ENCODE measurements at places on chromosomes 12 and 14.

DNA sequence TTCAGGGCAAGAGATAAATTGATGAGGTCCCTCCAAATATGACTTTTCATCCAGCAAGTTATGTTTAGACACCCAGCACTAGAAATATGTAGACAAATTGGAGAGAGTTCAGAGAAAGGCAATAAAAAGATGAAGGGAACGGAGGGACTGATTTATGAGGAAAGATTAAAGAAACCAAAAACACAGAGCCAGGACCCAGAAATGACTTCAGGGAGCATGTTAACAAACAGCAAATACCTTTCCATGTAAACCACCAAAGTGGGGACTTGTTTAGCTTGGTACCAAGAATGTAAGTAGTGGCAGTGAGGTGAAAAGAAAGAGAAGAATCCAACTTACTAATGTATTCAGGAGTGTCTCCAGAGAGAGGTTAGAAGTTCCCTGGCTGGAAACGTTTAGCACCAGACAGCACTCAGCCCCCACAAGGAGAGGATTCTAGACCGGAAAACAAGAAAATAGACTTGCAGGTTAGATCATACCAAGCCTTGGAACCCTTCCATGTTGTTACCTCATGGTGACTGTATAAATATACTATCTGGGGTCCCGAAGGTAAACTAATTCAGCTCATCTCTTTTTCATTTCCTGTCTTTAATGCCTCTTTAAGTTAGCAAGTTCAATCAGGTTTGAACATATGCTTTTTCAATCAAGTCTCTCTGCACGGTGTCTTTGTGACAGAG, 79.2 kb downstream of the TBC1D30 start:
- no peak for DNase-seq

DNA sequence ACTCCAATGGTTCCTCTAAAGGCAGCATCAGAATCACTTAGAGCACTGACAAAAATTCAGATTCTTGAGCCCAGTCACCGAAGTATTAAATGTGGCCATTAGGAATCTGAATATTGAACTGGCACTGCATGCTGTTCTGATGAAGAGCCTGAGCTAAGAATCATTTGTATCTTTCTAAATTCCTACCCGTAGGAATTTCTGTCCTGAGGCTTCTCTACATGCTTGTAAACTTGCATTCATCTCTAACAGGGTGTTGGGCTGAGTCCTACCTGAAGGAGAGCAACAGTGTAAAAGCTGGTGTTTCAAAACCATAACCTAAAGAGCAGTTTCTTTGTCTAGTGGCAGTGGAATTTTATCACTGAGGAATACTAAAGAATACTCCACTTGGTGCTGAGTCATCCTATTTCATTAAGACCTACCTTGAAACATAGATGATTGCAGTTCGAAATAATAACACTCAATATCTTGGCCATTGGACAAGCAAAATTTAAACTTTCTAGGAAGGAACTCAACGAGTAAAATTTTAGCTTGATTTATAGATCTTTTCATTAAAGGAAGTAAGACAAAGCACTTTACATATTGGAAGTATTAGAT, 35.5 kb upstream of the C12orf75 start:
- DNase-seq: no peak

DNA sequence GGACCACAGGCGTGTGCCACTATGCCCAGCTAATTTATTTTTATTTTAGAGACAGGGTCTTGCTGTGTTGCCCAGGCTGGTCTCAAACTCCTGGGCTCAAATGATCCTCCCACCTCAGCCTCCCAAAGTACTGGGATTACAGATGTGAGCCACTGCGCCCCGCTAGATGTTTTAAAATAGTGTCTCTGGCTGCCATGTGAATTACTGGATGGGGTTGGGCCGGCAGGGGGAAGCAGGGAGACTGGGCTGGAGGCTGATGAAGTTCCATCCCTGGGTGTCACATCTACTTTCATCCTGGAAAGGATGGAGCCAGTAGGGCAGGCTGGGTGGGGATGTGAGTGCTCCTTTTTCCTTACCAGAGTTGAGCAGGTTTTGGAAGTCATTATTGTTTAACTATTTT, 46.1 kb downstream of the DNAH10 start:
- no peak for DNase-seq

- DNase-seq: no peak
These were observed 115.4 kb downstream of the ADAMTS20 start for GRCh38 chr12:43436597-43436996.

DNA sequence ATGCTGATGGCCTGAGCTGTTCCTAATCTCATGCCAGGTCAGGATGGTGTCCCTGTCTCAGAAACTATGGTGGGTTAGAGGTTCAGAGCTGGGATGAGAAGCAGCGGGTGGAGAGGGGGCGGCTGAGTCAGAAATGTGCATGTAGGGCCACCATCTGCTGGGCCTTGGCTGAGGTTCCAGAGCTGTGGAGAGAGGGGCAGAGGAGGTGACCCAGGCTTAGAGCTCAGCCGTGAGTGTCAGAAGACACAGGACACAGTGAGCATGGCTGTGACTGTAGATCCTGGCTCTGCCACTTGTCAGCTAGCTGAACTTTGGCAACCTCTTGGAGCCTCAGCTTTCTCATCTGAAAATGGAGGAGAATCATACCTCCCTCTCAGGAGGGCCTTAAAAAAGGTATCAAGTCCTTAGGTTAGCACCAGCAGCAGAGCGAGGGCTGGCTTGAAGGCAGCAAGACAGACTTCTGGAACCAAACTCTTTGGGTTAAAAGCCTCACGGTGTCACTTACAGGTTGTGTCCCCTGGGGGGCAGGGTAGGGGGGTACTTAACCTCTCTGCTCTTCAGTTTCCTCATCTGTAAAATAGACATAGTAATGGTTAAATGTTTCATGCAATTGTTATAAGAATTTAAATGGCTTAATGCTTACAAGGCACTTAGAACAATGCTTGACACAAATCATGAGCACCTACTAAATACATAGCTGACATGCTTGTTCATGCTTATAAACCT, 34.8 kb downstream of the TMEM229B start:
- no peak for DNase-seq

DNA sequence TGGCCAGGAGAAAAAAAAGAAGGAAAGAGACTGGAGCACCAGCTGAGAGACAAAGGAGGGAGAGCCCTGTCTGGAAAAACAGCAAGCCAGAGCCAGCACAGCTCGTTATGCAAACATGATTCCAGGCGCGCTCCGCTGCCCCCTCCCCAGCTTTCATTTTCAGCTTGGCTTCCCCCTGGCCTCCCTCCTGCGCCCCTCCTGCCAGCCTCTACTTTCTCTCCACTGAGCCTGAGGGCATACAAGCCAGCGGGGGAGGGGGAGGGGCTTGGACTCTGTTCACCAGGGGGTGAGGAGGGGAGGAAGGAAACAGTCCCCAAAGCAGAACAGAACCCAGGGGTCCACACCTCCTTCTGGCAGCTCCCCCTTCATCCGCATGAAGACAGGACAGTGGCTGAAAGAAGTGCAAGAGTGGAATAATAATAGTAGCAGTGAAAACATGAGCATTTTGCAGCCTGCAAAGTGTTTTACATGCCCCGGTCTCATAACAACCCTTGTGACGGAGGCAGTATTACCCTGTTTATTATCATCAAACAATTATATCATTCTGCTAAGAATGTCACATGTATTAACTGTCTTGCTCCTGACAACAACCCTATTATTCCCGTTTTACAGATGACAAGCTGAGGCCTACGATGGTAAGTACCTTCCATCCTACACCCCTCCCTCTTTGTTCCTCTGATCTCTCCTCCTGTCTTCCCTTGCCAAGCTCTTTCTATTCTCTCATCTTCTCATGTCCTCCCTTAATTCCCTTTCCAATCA, 24.2 kb downstream of the SMUG1 start:
- DNase-seq: no peak

DNA sequence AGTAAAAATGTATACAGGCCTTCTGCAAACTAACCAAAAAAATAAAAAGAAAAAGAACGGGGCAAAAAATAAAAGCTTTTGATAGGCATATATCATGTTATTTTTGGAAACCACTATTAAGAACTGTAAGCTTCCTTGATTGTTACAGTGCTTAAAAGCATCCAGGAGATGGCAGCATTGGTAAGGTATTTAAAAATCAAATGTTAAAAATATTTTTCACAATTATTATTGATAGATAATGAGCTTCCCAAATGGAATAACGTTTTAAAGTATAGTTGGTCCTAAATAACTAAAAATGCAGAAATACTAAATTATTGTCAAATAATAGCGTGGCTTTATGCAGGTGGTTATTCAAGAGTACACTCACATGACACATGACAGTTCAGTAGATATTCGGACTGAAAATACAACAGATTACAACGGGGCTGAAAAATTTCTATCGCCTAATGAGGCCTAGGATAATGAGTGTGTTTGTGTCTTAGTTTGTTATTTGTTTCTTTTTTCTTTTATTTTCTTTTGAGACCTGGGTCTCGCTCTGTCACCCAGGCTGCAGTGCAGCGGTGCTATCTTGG, 127.2 kb upstream of the ATF7IP start:
- DNase-seq: no peak

- no peak for DNase-seq
These were observed 291.0 kb downstream of the SNAPC1 start for GRCh38 chr14:62053188-62053587.

DNA sequence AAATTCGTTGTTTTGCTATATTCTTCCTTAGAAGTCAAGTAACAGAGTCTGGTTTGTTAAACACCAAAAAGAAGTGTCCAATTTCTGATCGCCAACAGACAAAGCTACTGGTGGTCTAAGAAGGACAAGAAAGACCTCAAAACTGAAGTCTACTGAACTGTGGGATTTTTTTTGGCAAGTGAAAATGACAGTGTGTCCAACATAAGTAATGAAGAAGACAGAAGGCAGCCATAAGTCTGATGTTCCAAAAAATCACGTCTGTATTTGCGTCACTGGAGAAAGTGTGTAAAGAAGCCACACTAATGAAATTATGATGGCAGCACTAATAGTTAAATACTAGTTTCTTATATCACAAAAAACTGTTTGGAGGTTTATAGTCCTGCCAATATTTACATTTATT, 32.6 kb downstream of the WASHC3 start:
- DNase-seq: no peak

DNA sequence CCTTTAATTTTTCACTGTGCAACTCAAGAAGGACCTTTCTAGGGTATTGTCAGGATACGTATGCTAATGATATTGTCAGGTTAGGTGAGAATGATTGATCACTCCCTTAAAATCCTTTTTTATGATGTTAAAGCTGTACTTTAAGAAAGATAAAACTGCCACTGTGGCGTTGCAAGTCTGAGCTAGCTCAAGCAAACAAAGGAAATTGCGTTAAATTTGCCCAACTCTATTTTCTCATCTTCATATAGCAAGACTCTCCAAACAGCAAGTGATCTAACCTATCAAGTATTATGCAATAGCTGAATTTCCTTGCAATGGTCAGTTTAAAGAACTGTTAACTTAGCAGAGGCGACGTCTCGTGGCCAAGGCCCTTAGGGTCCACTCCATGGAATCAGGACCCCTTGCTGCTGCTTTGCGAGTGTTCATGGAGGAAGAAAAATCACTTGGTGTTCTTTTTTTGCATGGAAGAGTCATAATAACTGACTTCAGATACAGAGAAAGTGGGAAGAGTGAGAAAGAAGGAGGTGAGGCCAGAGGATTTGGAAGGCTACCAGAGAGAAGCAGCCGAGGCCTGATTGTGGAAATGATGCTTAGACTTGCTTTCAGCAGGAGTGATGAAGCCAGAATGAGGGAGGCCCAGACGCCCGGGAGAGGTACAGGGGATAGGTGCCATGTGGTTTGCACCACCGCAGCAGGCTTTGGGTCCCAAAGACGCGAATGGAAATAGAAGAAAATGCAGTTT, 2.5 kb downstream of the TRAF3 start:
- DNase-seq: no peak

- DNase-seq: no peak
These were observed 55.0 kb downstream of the MOK start for GRCh38 chr14:102249981-102250380.

GRCh38 chr14:34364201-34364600, 97.8 kb downstream of the SPTSSA start:
- no peak for DNase-seq

GRCh38 chr12:25251769-25252168, 1.0 kb upstream of the KRAS start:
- DNase-seq: no peak

GRCh38 chr12:26032290-26032689, 73.8 kb downstream of the RASSF8 start:
- no peak for DNase-seq

DNA sequence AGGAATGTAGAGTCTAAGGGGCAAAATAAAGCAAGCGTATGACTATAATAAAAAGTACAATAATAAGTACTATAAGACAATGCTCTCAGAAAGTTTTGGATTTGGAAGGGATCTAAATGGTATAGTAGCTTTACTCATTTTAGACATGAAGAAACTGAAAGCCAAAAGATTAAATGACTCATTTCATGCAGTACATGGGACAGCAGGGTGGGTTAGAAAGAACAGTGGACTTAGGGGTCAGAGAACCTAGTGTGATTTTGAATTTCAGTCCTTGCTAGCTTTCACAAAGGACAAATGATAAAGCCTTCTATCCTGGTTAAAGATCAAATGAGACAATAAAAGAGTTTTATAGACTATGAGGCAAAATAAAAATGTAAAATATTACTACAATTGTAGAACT, 6.8 kb upstream of the LEMD3 start:
- no peak for DNase-seq

DNA sequence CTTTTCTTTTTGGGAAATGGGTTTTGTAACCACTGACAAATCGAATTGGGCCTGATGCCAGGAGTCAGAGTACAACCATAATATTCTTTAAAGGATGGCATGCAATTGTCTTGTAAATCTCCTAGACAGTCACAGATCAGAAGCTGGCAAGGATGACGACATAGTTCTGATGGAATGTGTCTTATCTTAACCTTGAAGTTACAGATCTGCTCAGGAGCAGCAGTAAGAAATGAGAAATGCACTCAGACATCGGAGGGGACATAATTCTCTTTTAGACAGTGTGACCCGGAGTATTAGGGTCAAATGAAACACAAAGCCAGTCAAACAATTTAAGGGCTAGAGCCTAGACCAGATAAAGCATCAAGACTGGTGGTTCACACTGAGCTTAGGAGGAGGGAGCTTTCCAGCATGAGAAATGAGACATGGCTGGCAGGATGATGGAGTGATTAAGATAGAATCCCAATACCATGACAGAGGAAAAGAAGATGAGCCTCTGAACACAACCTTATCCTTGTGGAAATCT, 17.5 kb downstream of the CBX5 start:
- no peak for DNase-seq

GRCh38 chr12:107581619-107582015, 104.0 kb upstream of the PWP1 start:
- DNase-seq: no peak

- DNase-seq: no peak
These were observed 223.5 kb downstream of the SLC41A2 start for GRCh38 chr12:104734541-104735095.

- no peak for DNase-seq
These were observed 164.4 kb downstream of the KICS2 start for GRCh38 chr12:64057706-64058105.
